RWPE2 (cell line): ENCODE measurements at places on chromosomes 5 and 9.

DNA sequence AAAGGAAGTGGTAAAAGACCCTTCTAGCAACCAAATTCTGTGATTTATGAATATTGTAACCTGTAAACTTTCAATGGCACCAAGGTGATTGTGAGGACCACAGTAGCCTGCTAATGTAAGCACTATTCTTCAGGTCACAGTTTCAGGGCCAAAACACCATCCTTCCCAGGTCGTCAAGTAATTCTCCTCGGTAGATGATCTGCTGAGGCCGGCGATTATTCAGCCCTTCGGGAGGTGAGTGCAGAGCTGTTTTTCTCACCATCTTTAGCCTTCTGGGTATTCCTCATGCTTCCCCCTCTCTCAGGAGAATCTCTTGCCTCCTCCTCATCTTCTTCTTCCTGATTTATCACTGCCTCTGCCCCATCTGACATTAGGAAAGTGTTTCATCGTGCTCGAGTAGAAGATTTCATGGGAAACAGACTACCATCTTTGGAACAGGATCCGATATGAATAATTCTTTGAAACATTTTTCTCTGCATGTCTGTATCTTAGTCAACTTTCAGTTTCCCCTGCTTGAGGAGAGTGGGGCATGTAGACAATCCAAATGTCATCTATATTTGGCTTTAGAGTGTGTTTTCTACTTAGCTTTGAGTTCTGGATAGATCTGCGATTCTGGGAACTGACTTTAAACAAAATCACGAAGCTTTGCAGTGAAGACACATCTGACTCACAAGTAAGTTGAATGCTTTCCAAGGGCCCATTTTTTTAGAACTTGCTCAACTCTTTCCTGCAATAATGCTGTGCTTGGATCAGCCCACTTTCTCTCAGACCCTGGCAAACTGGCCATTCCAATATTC, 173.9 kb downstream of the AOPEP start:
- DNase-seq: no peak

- DNase-seq: no peak
Observed at GRCh38 chr5:38151878-38152277, 106.5 kb upstream of the EGFLAM start.

DNA sequence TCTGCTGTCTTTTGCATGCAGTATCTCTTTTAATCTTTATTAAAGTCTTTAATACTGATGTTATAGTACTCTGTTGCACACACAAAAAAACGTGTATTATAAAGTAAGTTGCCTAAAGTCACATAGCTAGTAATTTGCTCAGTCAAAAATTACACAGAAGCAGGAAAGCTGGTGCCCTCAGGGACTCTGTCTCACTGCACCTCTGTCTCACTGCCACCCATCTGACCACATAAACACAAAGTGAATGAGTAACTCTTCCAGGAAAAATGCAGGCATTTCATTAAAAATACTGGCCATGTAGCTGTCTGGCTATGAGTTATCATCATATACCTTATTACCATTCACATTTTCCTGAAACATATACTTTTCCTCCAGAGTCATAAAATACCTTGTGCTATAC, 591.7 kb downstream of the CSNK1G3 start:
- DNase-seq: no peak

GRCh38 chr9:78191931-78192330, 43.9 kb upstream of the CEP78 start:
- no peak for DNase-seq

DNA sequence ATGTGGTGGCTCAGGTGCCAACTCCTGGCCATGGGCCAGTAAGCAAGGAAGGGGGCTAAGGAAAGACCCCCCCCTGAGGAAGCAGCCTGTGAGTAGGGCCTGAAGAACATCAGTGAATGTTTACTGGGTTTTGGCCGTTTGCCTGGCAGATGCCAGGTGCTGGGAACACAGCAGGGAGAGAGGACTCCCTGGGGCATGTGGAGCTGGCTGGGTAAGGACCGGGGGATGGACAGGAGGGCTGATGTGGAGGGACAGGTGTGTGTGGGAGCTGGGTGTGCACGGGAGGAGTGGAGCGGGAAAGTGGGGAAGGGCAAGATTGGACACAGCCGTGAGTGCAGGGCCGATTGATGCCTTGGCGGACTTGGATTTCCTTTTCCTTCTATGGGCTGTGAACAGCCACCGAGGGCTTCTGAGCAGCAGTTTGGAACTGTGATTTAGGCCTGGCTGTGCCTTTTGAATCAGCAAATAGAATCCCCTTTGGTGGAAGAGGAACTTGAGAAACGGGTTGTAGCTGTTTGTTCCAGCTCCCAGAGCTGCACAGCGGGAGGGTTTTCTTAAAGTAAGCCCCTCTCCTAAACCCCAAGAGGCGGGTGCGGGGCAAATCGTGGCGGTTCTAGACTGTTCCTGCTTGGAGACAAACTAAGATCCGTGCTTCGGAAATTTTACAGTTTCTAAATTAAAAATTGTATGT, 3.1 kb downstream of the HMCN2 start:
- no peak for DNase-seq

DNA sequence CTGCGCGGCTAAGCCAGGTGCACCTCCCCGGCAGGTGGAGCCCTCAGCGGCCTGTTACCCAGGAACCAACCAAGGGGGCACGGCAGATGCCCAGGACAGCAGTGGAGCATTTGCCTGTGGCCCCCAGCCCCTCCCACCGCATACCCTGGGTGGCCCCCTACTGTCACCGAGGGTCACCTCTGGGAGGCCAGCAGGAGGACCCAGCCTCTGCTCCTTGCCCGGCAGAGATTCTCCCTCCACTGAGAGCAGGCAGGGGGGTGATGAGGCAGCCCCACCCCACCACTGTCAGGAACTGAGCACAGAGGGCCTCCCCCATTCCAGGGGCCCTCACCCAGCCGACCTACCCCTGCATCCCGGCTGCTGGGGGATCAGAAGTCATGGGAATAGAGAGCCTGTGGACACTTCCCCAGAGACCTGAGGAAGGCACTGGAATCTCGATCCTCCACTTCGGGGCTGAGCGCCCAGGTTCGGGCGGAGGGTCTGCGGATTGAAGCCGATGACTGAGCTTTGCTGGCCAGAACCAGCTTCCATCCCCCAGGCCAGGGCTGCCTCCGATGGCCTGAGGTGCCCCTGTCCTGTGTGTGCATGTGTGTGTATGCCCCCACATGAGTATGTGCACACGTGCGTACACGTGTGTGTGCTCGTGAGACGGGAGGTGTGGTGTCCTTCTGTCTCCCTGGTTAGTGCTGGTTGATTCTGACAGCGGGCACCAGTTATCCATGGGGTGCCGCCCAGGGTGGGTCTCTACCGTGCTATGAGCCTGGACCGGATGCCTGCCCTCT, at the start of gene QRFP:
Gene QRFP (minus strand): TSS at position 580 of the 782 bp plus-strand sequence. CDS start 2,974 bp downstream, outside the sequence.
- DNase-seq: no peak

- DNase-seq: peak; percentile 54
Observed at GRCh38 chr5:175694371-175695160, 36.7 kb downstream of the HRH2 start.

- no peak for DNase-seq
Observed at GRCh38 chr5:88553136-88553875, 284.7 kb upstream of the TMEM161B start.

DNA sequence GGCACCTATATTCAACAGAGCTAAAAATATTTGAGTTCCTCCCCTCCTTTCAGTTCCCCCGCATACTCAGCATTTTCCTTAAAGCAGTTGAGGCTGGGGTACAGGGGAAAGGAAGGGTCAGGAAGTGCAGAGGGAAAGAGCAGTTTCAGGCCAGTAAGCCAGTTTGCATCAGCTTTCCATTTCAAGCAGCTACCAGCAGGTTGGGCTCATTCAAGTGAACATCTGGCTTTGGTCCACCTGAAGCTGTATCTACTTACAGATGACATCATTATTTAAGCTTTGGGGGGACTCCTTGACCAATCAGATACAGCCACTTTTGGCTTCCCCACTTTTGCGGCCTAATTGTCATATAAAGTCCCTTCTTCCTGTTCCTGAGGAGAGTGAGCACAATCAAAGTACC, 8.2 kb upstream of the ACO1 start:
- DNase-seq: no peak

DNA sequence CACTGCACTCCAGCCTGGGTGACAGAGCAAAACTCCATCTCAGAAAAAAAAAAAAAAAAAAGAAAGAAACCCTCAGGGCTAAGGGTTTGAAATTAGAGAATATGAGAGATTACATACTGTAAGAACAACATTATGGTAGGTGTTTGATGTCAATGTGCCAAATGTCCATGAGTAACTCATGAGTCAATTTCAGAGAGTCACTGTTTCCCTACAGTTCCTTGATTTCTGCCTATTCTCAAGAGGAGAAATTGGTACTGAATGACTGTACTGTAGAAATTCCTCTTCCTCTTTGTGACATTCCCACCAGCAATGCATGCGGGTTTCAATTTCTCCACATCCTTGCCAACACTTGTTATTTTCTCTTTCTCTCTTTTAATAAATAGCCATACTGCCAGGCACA, 35.2 kb downstream of the MARVELD2 start:
- DNase-seq: no peak

DNA sequence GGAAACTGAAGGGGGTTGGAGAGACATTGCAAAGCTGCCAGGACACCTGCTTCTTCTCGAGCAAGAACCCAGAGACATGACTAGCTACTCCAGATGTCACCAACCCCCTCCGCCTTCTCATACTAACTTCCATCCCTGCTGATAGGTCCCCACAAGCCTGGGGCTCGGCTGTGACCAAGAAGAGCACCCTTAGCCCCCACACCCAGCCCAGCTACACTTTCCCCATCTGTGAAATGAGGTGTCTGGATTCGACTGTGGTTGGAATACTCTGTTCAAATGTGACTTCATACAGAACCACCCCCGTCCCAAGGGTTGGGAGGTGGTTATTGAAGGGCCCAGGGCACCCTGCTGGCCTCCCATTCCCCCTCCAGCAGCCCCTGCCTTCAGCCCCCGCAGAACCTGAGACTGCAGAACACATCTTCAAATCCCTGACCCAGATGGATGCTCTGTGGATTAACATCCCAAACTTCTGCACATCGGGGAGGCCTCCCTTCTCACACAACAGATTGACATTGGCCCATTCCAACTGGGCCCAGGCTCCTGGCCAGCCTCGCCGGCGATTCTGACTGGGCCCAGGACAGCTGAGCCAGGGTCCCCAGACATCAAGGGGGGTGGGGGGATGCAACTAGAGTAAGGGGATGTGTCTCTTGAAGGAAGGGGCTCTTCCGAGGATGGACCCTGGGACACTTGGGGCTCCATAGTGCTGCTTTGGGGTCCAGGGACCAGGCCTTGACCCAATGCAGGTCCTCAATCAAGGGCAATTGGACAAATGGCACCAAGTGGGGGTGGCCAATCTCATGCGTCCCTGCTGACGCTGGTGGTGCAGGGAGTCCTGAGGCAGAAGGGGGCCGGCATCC, 21.7 kb upstream of the FIBCD1 start:
- no peak for DNase-seq

- DNase-seq: no peak
Observed at GRCh38 chr9:113654605-113655428, 191.3 kb downstream of the RGS3 start.

DNA sequence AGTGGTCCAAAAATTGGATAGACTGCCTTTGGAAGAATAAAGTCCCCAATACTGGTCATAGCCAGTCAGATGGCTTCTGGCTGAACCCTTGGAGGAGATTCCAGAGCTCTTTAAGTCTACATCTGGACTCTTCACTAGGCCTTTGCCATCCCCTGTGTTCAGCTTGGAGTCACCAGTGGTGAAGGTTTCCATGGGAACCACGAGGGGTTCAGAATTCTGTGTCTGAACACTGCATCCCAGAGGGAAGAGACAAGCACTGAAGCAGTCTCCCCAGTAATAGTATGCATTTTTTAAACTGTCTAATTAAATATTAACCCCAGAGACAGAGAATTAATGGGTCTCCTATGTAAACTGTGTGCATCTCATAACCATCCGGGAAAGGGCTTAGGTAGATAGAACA, 38.2 kb downstream of the POU4F3 start:
- DNase-seq: no peak

DNA sequence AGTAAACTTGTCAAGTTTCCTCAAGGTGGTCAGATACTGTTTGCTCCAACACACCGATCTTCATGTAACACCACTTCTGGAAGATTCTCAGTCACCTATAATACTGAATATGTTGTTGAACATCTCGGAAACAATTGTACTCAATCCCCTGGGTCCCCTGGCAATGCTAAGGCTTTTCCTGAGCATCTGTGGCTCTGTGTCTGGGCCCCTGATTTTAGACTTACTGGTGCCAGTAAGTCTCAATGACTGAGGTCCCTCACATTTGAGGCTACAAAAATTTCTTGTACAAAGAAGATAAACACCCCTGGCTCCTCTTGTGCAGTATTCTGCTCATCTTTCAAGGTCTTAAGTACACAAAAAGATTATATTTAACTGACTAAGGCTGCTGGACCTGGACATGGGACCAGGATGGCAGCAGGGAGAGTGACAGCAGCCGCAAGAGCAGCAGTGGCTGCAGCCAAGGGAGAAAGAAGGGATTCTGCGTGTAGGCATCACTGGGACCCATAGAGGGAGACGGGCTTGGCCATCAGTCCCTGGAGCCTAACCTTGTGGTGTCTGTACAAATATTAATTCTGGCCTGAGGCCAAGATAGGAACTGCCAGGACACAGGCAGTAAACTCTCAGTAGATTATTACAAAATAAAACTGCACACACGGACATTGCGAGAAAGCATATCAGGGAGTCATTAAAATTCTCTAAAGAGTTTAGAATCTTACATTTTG, 49.0 kb upstream of the TNPO1 start:
- DNase-seq: no peak

DNA sequence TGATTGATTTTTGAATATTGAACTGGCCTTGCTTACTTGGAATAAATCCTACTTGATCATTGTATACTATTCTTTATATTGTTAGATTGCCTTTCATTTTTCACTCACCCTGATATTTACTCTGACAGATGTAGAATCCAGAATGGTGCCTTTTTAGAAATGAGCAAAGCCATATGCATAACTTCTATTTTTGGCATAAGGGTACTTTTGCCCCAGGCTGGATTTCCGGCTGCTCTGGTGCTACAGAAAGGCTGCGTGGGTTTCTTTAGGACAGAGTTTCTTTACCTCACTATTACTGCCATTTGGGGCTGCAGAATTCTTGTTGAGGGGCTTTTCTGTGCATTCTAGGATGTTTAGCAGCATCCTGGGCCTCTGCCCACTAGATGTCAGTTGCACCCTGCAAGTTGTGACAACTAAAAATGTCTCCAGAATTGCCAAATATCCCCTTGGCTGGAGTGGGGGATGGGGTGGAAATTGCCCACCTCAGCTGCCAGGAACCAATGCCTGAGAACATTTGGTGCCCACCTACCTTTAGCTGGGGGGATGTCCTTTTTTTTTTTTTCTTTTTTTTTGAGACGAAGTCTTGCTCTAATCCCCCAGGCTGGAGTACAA, 50.1 kb downstream of the SLC36A1 start:
- no peak for DNase-seq

GRCh38 chr9:34382054-34382453, 5.4 kb upstream of the MYORG start:
- DNase-seq: no peak
